Stimulated activated CD4-positive, alpha-beta T cell treated with anti-CD3 and anti-CD28 coated beads, Interleukin-4, amount 100 ng/mL, for 4 hours (primary cell): ENCODE measurements at places on chromosomes 11 and 22.

DNA sequence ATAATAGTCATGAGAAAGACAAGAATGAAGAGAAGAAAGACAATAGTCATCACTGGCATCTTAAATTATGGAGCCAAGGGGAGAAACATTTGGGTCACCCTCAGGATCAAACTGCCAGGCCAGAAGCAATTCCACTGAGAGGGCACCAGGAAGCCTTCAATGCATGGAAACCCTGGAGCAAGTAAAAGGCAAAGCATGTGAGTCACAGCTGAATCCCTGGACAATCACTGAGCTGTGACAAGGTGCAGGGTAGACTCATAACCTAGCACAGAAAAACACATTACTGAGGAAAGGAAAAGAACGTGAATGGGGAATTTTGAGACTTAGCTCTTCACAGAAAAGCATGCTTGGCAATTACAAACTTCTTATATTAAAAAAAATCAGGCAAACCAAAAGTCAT lies 1.6 kb downstream of the KCNJ1 start:
- DNase-seq = no peak

DNA sequence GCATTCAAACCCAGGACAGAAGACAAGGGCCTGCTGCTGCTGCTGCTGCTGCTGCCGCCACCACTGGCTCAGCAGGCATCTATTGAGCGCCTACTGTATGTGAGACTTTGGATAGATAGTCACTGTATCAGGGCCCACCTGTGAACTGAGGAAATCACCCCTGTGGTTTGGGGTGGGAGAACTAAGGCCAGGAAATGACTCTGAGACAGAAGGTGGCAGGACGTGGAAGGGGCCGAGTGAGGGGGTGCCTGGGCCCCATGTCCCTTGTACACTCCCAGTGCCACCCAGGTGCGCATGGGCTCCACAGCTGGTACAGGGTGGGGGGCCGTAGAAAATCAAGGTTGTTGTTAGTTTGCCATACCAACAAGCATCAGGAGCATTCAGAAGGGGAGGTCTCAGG lies 50.6 kb downstream of the ARHGAP8 start:
- no peak for DNase-seq

DNA sequence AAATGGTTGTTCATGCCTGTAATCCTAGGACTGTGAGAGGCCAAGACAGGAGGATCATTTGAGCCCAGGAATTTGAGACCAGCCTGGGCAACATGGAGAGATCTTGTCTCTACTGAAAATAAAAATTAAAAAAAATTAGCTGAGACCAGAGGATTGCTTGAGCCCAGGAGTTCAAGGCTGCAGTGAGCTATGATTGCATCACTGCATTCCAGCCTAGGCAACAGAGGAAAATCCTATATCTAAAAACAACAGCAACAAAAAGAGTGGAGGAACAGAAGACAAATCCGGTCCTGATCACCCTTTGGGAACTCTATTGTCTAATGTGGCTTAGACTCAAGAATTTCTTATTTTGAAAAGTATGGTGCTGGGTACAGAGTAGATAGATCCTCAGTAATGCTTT lies 17.3 kb downstream of the BARX2 start:
- DNase-seq = no peak

DNA sequence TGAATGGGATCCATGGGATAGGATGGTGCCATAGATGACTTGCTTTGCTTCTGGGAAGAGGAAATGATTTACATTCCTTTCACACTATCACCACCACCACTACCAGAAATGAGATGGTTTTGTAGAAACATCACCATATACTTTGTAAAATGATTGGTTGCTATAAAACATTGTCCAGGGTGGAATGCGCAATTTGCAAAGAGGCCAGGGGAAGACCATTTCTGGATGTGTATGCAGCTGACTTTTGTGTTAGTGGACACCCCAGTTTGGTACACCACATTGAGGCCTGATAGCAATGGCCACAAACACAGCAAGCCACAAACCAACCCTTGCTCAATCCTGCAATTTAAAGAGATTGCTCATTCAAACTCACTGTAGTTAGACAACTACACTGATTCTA lies 56.7 kb upstream of the RCN1 start:
- DNase-seq = no peak

GRCh38 chr11:108698844-108699642 lies 34.2 kb downstream of the DDX10 start:
- no peak for DNase-seq

GRCh38 chr11:74398244-74399159 lies at the start of gene PGM2L1:
Gene PGM2L1 (minus strand): TSS chr11:74398433. CDS start chr11:74398161, 272 bp downstream.
- DNase-seq = peak; percentile 92

- DNase-seq = no peak
Observed at GRCh38 chr11:75625021-75625420, 43.8 kb downstream of the MAP6 start.

DNA sequence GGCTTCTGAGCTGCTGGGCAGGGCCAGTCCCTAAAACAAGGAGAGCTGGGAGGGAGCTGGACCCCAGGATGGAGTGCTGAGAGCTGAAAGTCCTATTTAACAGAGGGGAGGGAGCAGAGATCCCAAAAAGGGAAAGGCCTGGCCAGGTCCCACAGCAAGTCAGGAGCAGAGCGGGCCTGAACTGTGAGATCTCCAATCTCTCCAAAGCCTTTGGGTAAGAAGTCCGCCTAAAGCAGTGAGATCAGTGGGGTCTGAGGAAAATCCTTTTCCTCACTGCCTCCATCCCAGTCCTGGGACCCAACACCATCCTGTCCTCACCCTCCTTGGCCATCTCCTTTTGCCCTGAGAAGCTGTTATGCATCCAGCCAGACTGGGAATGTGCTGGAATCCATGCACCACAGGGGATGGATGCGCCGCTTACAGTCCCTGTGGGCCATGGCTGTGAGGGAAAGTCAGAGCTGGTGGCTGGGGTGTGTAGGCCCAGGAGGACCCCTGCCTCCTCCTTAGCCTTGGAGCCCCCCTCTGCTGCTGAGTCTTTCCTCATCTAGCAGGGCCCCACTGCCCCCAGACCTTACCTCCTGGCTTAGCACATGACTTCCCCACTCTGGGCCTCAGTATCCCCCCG lies 8.6 kb downstream of the LRRC75B start:
- no peak for DNase-seq

DNA sequence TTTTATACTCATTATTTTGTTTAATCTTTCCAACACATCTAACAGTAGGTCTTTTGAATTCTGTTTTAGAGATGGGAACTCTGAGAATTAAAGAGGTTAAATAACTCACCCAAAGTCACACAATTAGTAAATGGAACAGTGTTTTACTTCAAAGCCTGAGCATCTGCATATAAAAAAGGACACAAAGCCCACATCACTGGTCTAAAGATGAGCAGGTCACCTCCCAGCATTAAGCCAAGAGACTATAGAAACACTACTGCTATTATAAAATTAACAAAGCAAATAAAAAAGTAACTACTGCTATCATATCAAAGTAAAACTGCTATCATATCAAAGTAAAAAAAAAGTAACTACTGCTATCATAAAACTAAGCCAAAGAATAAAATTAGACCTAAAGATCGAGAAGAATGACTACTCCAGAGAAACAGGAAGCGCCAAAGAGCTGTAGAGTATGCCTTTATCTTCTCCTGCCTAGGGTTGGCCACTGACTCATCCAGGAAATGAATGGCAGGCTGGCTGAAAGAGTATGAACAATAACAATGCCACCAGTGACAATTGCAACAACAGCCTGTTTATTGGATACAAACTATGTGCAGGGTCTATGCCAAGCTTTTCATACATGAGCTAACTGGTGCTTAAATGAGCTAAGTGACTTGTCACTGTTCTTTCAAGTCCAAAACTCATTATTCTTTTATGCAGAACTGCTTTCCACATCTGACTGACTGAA lies 1153.0 kb upstream of the TENM4 start:
- no peak for DNase-seq

- no peak for DNase-seq
Observed at GRCh38 chr11:12123799-12124198, 13.4 kb downstream of the MICAL2 start.

DNA sequence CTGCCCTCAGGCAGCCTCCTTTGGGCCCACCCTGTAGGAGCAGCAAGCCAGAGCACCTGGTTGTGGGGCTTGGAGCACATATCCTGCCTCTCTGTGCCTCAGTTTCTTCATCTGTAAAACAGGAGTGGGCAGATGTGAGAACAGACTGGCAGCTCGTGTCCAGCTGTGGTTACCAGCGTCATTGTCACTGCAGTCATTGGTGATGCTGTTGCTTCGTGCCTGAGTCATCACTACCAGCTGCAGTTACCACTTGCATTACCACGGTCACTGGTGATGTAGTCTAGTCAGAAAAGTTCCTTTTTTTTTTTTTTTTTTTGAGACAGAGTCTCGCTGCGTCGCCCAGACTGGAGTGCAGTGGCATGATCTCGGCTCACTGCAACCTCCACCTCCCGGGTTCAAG lies 20.4 kb downstream of the RSPH14 start:
- DNase-seq = no peak

GRCh38 chr22:39234472-39234787 lies 10.4 kb downstream of the PDGFB start:
- no peak for DNase-seq

DNA sequence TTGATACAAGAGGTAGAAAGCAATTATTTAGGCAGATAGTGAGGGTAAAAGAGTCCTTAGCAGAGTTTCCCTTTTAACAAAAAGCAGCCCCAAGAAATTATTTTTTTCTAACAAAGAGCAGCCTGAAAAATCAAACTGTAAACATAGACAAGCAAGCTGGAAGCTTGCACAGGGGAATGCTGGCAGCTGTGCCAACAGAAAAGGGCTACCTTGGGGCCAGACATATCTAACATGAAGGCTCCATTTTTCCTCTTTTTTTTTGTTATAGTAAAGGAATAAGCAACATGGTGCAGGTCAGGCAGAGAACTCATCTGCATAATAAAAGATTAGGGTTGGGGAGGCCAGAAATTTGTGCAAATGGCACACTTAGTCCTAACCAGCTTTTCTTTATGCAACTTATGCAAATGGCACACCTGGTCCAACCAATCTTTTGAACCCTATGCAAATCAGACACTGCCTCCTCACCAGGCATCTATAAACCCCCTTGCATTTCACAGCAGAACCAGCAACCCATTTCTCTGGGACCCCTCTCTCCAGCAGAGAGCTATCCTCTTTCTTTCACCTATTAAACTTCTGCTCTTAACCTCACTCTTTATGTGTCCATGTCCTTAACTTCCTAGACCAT lies 41.8 kb downstream of the PDGFD start:
- DNase-seq = no peak

GRCh38 chr22:46453006-46453828 lies 84.2 kb downstream of the CELSR1 start:
- DNase-seq = no peak

DNA sequence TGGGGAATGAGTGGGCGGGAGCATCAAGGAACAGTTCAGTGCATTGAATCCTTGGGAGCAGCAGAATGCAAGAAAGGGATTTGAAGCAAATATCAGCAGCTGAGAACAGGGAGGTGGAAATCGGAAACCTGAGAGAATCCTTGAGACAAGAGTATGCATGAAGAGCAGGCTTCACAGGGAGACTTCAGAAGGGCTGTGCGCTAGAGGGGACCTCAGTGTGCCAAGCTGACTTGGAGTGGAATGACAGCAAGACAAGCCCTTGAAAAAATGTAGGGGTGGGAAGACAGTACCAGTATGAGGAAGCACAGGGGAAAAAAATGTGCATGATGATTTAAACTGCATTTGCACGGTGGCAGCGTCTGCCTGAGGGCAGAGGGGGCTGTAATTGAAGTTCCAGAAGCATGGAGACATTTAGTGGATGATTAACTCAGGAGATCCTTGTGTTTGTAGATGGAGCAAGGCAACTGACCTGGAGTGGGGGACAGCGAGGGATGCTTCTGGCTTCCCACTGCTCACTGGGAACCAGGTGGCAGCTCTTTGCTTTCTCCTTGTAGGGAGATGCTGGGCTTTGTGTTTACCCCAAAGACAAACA lies 204.9 kb upstream of the PLET1 start:
- no peak for DNase-seq

- DNase-seq = no peak
Observed at GRCh38 chr11:36010010-36010740, 66.3 kb downstream of the LDLRAD3 start.

- DNase-seq = no peak
Observed at GRCh38 chr11:59802639-59803176, 7.9 kb downstream of the MRPL16 start.

- no peak for DNase-seq
Observed at GRCh38 chr11:37630866-37631265, 1032.8 kb upstream of the RAG2 start.

DNA sequence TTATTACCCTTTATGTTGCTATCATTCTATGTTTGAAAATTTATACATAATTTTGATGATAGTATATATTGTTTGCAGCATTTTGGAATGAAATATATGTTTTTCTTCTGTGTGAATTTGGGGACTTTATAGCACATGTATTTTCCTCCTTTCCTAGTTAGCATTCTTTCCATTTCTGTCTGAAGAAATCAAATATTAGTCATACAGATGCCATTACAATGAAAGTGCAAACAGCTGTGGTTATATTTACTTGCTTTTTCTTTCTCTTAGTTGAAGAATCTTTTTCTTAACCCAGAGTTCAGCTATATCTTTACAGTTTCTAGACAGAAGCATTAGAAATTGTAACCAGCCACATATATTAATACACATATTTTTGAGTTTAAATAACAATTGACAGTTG lies 753.1 kb upstream of the ARHGAP42 start:
- DNase-seq = no peak

DNA sequence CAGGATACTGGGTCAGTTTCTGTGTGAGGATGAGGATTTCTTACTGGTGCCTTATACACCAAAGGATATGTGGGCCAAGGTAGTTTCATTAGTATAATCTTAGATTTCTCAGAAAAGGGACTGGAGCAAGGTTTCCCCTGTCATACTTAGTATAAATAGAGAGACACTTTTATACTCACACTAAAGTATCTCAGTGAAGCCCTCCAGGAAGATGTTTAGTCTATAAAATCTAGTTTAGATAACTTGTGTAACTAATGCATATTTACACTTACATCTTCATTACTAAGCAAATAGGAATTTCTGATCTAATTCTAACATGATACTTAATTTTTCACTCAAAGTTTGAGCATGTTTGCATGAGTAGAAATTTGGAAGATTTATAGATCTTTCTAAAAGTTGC lies 11.1 kb downstream of the EMSY start:
- no peak for DNase-seq

GRCh38 chr22:23248583-23248982 lies 68.3 kb downstream of the BCR start:
- no peak for DNase-seq

GRCh38 chr11:24598641-24599040 lies 101.8 kb downstream of the LUZP2 start:
- no peak for DNase-seq

GRCh38 chr11:6473451-6474412 lies at the start of gene TRIM3:
Gene TRIM3 (minus strand): TSS chr11:6473941. CDS start chr11:6465695, 8,246 bp downstream.
- peak; percentile 73 for DNase-seq

- no peak for DNase-seq
Observed at GRCh38 chr11:63177872-63178271, 33.9 kb upstream of the SLC22A24 start.

DNA sequence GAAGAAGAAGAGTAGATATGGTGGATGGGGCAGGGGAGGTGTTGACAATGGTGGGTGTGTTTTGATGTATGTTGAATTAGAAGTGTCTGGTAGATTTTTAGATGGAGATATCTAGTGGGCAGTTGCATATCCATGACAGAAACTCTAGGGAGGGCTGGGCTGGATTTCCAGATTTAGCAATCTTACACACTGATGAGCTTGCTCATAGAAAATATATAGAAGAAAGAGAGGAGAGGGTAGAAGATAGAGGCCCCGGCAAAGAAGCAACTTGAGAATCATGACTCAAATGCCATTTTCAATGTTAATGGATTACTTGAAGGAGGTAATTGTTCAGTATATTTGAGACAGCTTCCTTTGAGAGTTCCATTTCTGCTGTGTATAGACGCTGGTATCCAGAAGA lies 8.2 kb downstream of the REXO2 start:
- DNase-seq = no peak
